WTC11 (cell line): ENCODE measurements at places on chromosomes 5 and 9. TPM values are rescaled to one million over a fixed set of nuclear protein-coding genes. Genes with fewer than 3 reads are reported as not detected.

TEX53 gene
- not detected in 3 replicates for total RNA-seq

C5orf52 gene
- not detected in 3 replicates for total RNA-seq

NRG2 gene
- 0.44 to 0.73 TPM (median 0.46 TPM) in 3 replicates for total RNA-seq

ZBTB34 gene
- total RNA-seq, result 15.9 to 18.4 TPM (median 16.9 TPM) in 3 replicates

PCDHB11 gene
- total RNA-seq, result 0.61 to 1.2 TPM (median 0.92 TPM) in 3 replicates

LRRTM2 gene
- total RNA-seq, result not detected in 3 replicates

PPP3R2 gene
- not detected in 3 replicates for total RNA-seq

KLF9 gene
- total RNA-seq, result 0.78 to 1.0 TPM (median 0.82 TPM) in 3 replicates

LCN1 gene
- total RNA-seq, result not detected in 3 replicates

DNA sequence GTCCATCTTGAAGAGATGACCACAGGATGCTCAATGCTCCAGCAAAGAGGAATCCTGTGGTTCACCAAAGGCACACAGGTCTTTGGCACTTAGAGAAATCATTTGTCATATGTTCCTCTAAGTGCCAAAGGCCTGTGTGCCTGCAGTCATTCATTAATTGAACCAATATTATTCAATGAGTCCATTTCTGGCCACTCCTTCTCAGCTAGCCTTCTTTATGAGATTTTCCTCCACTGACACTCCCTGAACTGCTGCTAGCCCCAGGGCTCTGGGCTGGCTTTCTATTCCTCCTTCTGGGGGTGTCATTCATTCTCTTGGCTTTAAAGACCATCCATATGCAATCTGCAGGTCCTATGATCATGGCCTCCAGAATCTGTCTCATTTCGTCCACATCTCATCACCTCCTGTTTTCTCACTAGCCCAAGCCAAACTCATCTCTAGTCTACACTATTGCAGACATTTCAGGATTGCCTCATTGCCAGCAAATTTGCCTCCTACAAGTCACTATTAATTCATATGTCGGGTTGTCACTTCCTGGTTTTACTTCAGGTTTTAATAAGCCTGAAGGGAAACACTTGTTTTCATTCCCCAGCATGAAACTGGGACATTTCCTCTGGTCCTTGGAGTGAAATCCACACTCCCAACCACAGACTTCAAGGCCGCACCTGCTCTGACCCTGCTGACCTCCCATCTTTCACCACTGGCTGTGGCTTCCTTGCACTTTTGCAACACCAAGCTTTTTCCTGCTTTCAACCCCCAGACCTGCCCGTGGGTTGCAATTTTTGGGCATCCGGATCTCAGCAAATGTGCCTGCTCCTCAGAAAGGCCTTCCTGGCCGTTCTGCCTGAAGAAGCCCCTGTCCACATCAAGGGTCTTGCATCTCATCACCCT is 35.1 kb downstream of the KCNIP1 start:
- DNase-seq, result no peak

DNA sequence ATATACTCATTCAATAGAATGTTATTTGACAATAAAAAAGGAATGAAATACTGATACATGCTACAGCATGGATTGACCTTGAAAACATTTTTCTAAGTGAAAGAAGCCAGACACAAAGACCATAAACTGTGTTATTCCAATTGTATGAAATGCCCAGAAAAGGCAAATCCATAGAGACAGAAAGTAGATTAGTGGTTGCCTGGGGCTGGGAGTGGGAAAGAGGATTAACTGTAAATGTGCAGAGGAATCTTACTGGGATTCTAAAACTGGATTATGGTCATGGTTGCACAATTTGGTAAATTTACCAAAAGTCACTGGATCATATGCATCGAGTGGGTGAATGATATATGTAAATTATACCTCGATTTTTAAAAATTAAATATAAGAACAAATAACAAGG is 88.1 kb downstream of the GLIS3 start:
- DNase-seq, result no peak

DNA sequence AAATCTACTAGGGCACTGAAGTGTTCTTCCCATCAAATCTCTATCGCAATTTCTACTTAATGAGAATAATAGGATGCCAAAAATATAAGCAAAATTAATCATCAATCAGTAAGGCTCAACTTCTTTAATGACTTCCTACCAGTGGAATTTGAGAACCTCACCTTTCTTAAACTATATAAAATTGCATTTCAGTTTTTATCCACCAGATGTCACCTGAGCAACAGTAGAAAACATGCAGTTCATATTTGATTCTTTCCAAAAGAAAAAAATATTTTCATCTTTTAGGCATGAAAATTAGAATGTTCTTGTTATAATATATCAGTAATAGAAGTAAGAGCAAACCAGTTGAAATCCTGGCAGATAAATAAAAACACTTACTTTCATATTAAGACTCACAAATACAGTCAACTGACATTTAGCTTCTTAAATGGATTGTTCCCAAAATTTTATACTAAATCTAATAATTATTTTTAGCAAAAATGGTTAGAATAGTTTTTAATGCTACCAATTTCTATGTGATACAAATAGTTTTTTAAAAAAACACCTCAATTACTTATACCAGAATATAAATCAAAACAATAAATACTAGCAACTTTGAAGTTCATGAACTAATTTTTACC is 13.4 kb upstream of the CCDC112 start:
- no peak for DNase-seq

DNA sequence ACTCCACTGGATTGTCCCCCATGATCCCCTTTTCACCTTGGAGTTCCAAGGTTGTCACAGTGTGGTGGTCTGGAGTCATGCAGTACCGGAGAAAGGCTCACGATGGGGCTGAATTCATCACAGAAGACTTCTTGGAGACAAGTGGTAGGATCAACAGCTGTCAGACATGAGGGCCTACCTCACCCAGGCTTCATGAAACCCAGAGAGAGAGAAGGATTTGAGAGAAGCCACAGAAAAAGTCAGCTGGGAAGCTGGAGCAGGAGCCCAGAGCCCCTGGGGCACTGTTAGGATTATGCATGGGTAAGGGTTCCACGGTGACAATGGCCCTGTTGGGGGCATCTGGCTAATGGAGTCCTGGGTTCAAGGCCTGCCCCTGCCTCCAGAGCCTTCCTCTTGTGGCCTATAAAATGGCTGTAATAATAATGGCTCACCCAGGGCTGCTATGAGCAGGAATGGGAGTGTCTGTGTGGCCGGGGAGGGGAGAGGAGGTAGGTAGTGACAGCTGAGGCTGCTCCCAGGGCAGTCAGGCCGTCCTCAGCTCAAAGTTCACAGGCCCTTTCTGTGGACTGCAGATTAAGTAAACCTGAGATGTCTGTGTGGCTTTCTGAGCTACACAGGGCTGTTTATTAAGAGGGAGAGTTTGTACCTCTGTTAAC is 910 bp downstream of the TRIM14 start:
- no peak for DNase-seq

DNA sequence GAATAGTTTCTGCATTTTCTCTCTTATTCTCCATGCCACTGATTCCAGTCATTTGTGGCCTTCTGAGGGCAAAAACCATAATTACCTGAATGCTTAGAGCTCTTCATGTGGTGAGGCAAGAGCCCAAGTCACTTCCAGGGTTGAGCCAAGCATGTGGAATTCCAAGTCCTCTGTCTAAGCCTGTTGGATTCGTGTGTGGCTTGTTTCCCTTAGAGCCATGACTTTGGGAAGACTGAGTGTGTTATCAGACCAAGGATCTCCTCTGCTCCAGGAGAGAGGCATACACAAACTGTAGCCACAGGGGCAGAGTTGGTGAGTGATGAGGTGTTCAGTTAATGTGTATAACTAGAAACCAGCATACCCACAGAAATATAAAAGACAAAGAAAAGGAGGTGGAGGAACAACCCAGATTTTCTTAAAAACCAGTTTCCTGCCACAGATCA is 27.1 kb downstream of the SLC22A5 start:
- no peak for DNase-seq

DNA sequence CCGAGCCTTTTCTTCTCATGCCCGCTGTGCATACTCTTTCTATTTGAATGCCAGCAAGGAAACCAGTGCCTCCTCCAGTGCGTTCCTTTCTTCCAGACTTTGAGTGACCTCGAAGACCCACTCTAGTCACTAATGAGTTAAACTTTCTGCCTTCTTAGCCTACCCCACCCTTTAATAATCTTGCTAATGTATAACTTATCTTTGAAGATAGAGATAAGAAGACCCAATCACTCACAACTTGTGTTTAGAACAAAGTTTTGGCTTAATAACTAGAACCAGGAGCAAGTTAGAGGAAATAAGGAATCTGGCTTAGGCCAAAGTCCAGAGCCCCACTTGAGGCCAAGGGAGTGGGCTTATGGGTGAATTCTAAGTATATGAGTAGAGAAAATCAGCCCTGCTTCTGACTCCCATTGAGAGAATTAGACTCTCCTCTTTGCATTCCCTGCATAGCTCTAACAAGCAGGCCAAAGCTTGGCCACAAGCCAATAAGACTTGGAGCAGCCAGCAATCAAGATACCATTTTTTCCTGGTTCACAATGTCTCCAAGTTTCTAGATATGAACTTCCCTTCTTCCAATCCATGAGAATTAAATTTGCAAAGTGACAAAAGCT is 181.5 kb upstream of the PIK3R1 start:
- no peak for DNase-seq

- no peak for DNase-seq
These were observed 2.6 kb upstream of the MZB1 start for GRCh38 chr5:139392324-139392677.

GRCh38 chr9:93597871-93598646 is 21.7 kb downstream of the PHF2 start:
- peak; percentile 6 for DNase-seq

GRCh38 chr9:105168870-105169319 is 75.6 kb upstream of the SLC44A1 start:
- DNase-seq, result no peak

- no peak for DNase-seq
These were observed 21.7 kb upstream of the NRARP start for GRCh38 chr9:137323531-137324331.

DNA sequence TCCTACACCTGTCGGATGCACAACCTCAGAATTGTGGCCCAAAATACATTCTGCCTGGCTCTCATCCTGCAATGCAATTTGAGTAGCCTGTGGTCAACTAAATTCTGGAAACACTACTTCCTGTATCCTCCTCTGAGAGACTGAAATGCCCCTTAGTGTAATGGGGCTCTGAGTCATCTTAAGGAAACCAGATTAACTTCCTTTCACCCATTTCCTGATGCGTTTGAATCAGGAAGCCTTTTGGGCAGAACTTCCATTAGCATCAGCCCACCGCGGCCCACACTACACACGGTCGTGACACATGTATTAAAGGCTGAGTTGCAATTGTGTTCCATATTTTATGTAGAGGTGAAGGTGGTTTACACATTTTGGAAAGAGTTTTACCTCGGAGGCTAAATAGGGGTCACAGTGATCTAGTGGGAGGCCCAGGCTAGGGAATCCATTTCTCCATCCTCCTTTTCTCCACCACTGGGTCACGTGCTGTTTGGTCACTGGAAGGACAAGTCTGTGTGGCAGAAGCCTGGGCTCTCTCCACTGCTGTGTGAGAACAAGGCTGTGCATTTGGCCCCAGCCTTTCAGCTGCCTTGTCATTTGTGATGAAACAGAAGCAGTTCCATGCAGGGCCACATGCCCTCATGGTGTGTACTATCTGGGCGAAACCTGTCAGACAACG is 55.9 kb downstream of the DAP start:
- DNase-seq, result no peak

DNA sequence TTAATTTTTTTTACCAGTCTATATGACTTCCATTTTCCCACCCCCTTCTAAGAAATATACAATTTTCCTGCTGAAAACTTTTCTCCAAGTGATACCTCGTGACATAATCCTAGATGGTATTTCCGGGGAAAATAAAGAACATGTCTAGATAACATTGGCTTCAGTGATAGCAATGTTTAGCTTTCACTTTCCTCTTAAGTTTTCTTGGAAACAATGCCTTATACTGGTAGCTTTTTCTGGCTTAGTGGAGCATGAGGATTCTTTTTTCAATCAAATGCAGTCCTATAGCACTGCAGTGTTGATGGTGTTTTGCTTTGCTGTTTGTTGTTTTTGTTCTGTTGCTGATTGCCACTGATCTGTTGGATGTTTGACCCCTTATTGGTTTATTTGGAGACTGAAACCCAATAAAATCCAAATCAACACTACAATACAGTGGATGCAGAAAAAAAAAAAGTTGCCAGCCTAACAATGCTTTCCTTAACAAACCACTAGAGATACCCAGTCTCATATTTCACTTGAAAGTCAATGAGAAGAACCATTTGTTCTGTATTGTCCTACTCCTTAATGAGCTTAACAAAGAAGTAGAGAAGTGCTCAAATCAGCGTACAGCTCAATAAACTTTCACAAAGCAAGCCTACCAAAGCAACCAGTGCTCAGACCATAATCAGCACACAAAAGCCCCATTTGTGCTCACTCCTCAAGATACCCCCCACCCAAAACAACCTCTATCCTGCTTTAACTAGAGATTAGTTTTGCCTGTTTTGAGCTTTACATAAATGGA is 74.2 kb upstream of the GRAMD2B start:
- no peak for DNase-seq

DNA sequence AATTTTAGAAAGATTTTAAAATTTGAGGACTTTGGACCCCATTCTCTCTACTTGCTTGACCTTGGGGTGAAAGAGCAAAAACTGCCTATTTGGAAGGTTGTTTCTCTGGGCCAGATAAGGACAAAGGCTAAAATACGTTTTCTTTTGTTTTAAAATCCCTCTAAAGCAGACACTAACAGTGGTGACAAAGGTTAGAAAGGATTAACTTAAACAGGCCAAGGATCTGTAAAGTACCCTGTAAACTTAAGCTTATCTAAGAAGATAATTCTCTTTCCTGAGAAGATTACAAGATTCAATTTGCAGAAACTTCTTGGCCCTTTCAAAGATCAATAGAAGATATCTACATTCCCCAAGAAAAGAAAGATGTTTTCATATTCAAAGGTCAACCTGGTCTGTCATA is 12.1 kb downstream of the TRPM6 start:
- no peak for DNase-seq

DNA sequence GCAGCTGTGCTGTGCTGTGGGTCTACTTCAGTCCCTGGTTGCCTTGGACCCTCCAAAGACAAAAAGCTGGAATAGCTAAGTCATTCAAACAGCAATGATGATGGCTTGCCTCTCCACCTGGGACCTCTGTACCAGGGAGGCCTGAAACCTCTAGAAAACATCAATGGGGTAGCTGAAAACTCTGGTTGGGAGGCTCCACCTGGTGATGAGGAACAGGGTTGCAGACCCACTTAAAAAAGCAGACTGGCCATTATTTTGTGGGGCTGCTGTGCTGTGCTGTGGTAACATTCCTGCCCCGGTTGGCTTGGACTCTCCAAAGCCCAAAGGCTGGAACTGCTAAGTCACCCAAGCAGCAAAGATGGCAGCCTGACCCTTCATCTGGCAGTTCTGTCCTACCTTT is 839.3 kb upstream of the ARRDC3 start:
- DNase-seq, result peak; percentile 26
